ENCODE measurements at places on chromosomes 4 and X.
A peak's percentile ranks its signal among the peaks of the same experiment; 100 is the strongest.

DNA sequence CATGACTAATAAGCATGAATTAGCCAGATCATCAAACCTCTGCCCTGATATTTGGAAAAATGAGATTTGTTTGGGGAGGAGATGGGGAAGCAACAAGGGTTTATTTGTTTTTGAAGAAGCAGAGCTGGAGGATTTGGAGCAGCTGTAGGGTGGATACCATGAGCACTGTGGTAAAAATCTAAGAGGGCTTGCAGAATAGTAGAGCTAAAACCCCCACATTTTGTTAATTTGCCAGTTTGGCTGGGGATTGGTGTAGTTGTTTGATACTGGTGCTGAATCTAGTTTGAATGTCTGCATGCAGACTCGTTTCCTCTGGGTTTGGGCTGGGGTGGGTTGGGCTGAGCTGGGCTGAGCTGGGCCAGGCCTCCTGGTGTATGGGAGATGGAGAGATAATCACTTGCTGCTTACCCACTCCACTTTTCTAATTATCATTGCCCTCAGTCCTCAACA, 43.7 kb downstream of the SMAD1 start:
- H3K27me3 ChIP-seq: no peaks in the 10 kb centered on the region
- DNase-seq: no peak
- H3K4me1 ChIP-seq: peaks cover 4% of the 10 kb centered on the region
- peaks cover 13% of the 10 kb centered on the region for H3K36me3 ChIP-seq
- no peak overlapping the region for H3K4me3 ChIP-seq
- H3K27ac ChIP-seq: peak overlapping the region; percentile 19

DNA sequence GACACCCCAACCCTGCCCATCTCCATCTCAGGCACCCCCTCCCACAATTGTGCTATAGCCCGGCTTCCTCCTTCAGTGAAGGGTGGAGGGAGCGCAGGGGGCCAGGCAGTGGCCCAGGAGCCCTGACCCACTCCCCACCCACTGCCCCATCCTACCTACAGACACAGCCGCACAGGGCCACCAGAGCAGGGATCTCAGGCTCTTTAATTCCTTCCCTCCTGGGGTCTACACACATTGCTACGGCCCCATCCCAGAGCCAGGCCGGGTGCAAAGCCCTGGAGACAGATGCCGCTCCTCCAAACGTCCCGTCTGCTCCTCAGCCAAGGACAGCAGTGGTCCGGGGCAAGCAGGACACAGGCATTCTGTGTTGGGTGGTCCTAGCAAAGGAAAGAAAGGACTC, 12.8 kb upstream of the DUSP9 start:
- DNase-seq: no peak
- peak overlapping the region; percentile 21 for H3K27ac ChIP-seq
- H3K4me1 ChIP-seq: peaks cover 10% of the 10 kb centered on the region
- H3K36me3 ChIP-seq: peaks cover 3% of the 10 kb centered on the region

DNA sequence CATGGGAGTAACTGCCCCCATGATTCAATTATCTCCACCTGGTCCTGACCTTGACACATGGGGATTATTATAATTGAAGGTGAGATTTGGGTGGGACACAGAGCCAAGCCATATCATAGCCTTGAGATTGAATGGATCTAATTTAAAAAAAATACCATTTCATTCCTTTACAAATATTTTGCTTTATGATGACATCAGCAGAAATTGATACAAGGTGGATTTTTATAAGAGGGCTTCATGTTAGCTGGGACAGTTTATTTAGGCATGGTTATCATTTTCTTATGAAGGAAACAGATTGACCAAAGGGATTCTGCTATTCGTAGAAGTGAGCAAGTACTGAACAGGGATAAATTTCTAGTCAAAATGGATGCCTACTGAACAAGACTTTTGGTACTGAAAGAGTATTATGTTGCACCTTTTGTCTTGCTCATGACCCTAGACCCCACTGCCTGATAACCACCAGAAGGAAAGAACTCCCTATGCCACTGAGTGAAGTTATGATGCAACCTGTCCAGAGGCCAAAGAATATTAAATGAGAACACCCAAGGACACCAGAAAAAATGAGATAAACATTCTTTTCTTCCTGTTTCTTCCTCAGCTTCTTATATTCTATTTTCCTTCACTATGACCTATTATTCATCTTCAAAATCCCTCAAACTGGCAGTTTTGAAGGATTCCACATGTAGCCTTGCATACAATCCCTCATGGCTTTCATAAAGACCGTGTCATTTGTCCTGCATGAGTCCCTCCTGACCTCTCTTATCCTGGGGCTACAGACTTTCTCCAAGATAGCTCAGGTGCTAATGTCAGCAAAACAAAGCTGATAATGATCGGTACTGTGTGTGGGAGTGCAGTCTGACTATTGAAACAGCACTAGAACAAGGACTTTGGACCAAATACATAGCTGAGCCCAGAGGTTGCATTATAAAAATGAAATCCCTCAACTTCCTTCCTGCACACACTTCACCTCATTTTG, 118.3 kb downstream of the AFF2 start:
- H3K27me3 ChIP-seq: no peaks in the 10 kb centered on the region
- H3K36me3 ChIP-seq: no peaks in the 10 kb centered on the region
- H3K4me1 ChIP-seq: peaks cover 3% of the 10 kb centered on the region
- no peak overlapping the region for H3K27ac ChIP-seq

- no peaks in the 10 kb centered on the region for H3K4me1 ChIP-seq
- H3K27me3 ChIP-seq: no peaks in the 10 kb centered on the region
- no peak for DNase-seq
- H3K36me3 ChIP-seq: no peaks in the 10 kb centered on the region
Measured at GRCh38 chrX:112025753-112026152, 56.8 kb downstream of the TRPC5 start.

DNA sequence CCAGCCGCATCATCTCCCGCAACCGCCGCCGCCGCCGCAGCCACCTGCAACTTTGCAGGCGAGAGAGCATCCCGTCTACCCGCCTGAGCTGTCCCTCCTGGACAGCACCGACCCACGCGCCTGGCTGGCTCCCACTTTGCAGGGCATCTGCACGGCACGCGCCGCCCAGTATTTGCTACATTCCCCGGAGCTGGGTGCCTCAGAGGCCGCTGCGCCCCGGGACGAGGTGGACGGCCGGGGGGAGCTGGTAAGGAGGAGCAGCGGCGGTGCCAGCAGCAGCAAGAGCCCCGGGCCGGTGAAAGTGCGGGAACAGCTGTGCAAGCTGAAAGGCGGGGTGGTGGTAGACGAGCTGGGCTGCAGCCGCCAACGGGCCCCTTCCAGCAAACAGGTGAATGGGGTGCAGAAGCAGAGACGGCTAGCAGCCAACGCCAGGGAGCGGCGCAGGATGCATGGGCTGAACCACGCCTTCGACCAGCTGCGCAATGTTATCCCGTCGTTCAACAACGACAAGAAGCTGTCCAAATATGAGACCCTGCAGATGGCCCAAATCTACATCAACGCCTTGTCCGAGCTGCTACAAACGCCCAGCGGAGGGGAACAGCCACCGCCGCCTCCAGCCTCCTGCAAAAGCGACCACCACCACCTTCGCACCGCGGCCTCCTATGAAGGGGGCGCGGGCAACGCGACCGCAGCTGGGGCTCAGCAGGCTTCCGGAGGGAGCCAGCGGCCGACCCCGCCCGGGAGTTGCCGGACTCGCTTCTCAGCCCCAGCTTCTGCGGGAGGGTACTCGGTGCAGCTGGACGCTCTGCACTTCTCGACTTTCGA, 654 bp downstream of the ATOH1 start:
- H3K4me1 ChIP-seq: peaks cover 36% of the 10 kb centered on the region
- peaks cover 99% of the 10 kb centered on the region for H3K27me3 ChIP-seq
- H3K36me3 ChIP-seq: no peaks in the 10 kb centered on the region
- H3K27ac ChIP-seq: no peak overlapping the region

- no peak for DNase-seq
- peaks cover 5% of the 10 kb centered on the region for H3K4me1 ChIP-seq
- no peaks in the 10 kb centered on the region for H3K27me3 ChIP-seq
- peaks cover 4% of the 10 kb centered on the region for H3K36me3 ChIP-seq
Measured at GRCh38 chrX:9644335-9644734, 121.3 kb downstream of the GPR143 start.

- H3K36me3 ChIP-seq: no peaks in the 10 kb centered on the region
- peaks cover 8% of the 10 kb centered on the region for H3K4me1 ChIP-seq
- H3K27ac ChIP-seq: no peak overlapping the region
- no peak overlapping the region for H3K4me3 ChIP-seq
Measured at GRCh38 chr4:141352909-141353525, 132.3 kb downstream of the ZNF330 start.

GRCh38 chrX:120290107-120290506, 21.2 kb downstream of the TMEM255A start:
- DNase-seq: no peak
- H3K4me3 ChIP-seq: no peak overlapping the region
- H3K27ac ChIP-seq: no peak overlapping the region
- H3K4me1 ChIP-seq: peaks cover 3% of the 10 kb centered on the region
- H3K36me3 ChIP-seq: no peaks in the 10 kb centered on the region

- H3K36me3 ChIP-seq: peaks cover 34% of the 10 kb centered on the region
- H3K27me3 ChIP-seq: no peaks in the 10 kb centered on the region
- H3K4me3 ChIP-seq: no peak overlapping the region
- H3K27ac ChIP-seq: no peak overlapping the region
- H3K4me1 ChIP-seq: no peaks in the 10 kb centered on the region
Measured at GRCh38 chr4:105461621-105462382, 12.1 kb downstream of the PPA2 start.

GRCh38 chr4:183100827-183101226, 1.8 kb downstream of the WWC2 start:
- H3K27me3 ChIP-seq: peaks cover 17% of the 10 kb centered on the region
- DNase-seq: no peak
- peaks cover 2% of the 10 kb centered on the region for H3K36me3 ChIP-seq
- H3K4me1 ChIP-seq: peaks cover 28% of the 10 kb centered on the region

- no peak for DNase-seq
- H3K4me1 ChIP-seq: no peaks in the 10 kb centered on the region
- H3K27ac ChIP-seq: no peak overlapping the region
- H3K4me3 ChIP-seq: no peak overlapping the region
- no peaks in the 10 kb centered on the region for H3K36me3 ChIP-seq
- H3K27me3 ChIP-seq: no peaks in the 10 kb centered on the region
Measured at GRCh38 chr4:107801766-107802211, 22.9 kb upstream of the SGMS2 start.

DNA sequence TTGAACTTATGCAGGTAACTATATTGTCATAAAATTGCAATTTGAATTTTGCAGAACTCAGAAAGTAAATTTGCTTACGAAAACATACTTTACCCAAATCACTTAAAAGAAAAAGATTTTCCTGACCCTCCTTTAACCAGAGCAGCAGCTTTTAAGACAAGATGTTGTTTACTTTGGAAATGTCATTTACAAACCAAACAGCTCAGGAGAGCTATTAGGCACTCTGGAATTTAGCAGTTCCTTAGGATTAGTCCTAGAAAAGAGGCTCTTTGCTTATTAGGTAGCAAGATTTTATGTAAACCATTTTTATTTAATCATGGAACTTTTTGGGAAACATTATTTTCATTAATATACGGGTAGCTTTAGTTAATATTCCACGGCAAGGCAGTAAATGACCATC, 765.7 kb upstream of the POU3F4 start:
- no peak overlapping the region for H3K4me3 ChIP-seq
- DNase-seq: no peak
- H3K36me3 ChIP-seq: no peaks in the 10 kb centered on the region
- H3K4me1 ChIP-seq: peaks cover 6% of the 10 kb centered on the region
- no peaks in the 10 kb centered on the region for H3K27me3 ChIP-seq

GRCh38 chr4:2348786-2349185, 69.7 kb downstream of the ZFYVE28 start:
- DNase-seq: no peak
- peaks cover 4% of the 10 kb centered on the region for H3K27me3 ChIP-seq
- H3K36me3 ChIP-seq: no peaks in the 10 kb centered on the region

DNA sequence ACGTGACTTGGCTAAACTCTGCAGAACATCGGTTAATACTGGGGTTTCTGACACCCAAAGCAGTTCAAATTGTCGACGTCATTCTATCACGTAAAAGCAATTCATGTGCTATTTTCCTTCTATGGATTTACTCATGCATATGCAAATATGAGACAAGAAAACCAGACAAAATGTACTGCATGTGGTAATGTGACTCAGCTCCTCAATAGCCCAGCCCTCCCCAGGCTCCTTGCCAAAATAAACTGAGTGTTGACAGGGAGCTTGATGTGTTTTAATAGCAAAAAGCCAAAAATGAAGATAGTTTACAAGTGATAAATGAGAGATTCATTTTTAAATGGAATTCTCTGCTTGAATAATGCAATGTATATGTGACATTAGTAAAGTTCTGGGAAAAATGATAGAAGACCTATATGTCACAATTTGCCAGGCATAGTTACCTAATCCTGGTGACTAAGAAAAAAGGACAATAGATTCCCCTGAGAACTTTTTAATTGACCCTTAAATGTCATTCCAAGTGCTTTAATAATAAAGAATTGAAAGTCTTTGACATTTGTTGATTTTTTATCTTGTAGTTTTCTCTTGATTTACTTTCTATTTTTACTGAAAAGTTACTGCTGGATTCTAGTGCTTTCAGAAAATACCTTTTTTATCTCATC, 1700.6 kb upstream of the TENM3 start:
- H3K27ac ChIP-seq: no peak overlapping the region
- H3K4me3 ChIP-seq: no peak overlapping the region
- H3K4me1 ChIP-seq: no peaks in the 10 kb centered on the region
- no peak for DNase-seq
- H3K36me3 ChIP-seq: no peaks in the 10 kb centered on the region

DNA sequence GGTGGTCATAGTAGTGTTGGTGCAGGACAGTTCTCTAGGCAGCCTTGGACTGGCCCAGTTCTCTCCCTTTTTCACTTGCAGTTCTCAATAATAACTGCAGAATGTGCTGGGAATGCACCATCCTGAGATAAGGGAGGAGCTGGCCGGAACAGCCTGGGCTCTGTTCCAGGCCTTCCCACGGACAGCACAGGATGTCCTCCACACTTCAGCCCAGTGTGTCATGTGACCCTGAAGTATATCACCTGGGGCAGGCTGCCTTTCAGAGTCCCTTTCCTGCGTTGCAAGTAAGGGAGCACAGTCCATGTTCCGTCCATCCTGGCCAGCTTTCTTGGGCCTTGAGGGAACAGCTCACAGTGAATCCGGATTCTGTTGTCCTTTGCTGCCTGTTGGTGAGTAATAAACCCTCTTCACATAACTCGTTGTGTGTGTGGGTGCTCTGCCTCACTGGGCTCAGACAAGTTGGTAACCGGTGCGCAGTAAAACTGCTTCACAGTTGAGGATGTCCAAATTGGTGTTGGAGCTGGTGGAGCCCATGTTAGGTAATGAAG, 32.3 kb upstream of the BBS12 start:
- H3K27me3 ChIP-seq: no peaks in the 10 kb centered on the region
- H3K4me1 ChIP-seq: no peaks in the 10 kb centered on the region
- H3K4me3 ChIP-seq: no peak overlapping the region
- no peaks in the 10 kb centered on the region for H3K36me3 ChIP-seq
- DNase-seq: no peak

DNA sequence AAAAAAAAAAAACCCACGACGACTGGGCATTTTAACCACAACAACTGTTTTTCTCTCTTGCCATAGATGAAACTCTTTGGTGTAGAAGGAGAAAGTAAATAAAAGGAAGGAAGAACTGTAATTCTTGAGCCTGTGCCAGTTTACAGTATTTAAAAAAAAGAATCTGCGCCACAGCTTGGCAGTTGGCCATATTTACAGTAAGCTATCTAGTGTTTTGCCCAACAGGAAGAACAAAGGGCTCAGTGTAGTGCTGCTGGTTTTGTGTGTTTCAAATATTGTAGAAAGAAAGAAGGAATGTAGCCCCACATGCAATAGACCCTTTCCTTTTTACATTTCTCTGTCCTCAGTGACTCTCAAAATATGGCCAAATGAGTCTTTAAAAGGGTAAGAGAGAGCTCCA, 66.1 kb downstream of the NR3C2 start:
- no peaks in the 10 kb centered on the region for H3K36me3 ChIP-seq
- no peaks in the 10 kb centered on the region for H3K27me3 ChIP-seq
- H3K27ac ChIP-seq: no peak overlapping the region
- no peaks in the 10 kb centered on the region for H3K4me1 ChIP-seq
- DNase-seq: no peak

Data from progenitor cell of endocrine pancreas (in vitro differentiated cells).